ENCODE measurements at places on chromosomes 2 and 18. TPM values are rescaled to one million over a fixed set of nuclear protein-coding genes. Genes with fewer than 3 reads are reported as not detected.

The ERBB4 gene
- total RNA-seq = not detected

The PKDCC gene
- not detected for total RNA-seq

The UCN gene
- 5.4 TPM for total RNA-seq

The SLC4A5 gene
- 11.5 TPM for total RNA-seq

The RFTN2 gene
- total RNA-seq = not detected

The CDH19 gene
- not detected for total RNA-seq

The RSAD2 gene
- total RNA-seq = 4.9 TPM

The RIT2 gene
- total RNA-seq = not detected

The OTX1 gene
- not detected for total RNA-seq

The VWC2L gene
- not detected for total RNA-seq

The LONRF2 gene
- total RNA-seq = 0.03 TPM

The SPATS2L gene
- 6.6 TPM for total RNA-seq

The TPO gene
- total RNA-seq = not detected

The GLB1L gene
- 2.5 TPM for total RNA-seq

The CACNB4 gene
- total RNA-seq = 0.64 TPM

DNA sequence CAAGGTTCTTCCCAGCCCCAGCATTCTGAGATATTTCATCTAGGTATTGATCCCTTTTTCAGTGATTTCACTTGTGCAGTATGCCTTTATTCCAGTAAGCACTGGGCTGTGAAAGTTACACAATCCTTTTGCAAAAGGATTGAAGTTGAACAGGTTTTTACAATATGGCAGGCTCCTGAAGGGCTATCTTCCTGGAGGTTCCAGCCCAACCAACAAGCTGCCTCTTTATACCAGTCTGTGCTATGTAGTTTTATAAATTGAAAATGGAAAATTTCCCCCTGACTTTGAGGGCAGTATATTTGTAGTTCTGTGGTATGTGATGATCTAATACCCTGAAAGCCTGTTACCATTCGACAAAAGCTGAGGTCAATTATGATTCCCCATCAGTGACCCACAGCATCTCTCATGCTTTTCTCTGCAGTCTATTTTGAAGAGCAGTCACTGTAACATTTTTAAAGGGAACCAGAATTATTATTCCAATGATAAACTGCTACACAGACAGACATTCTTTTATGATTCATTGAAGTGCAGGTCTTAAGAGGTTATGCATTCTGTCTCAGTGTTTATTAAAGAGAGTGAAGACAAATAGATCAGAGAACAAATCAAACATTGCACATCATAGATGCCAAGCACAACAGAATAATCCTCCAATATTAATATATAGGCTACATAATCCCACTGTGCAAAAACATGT is 35.2 kb upstream of the STPG4 start:
- DNase-seq = no peak

DNA sequence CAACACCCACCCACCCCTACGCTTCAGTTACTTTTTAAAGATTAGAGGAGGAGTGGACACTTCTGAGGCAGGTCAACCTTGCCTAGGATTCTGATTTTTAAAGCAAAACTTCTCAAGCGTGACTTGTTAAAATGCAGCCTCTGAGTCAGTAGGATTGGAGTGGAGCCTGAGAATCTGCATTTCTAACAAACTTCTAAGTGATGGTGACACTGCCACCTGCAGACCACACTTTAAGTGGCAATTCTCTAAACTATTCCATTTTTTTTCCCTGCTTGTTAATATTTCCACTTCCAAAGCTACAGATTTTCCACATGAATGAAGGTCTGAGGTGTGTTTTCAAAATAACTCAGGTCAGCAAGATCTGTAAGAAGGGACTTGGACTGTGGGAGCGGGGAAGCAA is 171.1 kb upstream of the CCDC150 start:
- no peak for DNase-seq

GRCh38 chr2:40401896-40402295 is 50.0 kb downstream of the SLC8A1 start:
- no peak for DNase-seq

GRCh38 chr2:160784034-160784433 is 290.4 kb upstream of the RBMS1 start:
- no peak for DNase-seq

DNA sequence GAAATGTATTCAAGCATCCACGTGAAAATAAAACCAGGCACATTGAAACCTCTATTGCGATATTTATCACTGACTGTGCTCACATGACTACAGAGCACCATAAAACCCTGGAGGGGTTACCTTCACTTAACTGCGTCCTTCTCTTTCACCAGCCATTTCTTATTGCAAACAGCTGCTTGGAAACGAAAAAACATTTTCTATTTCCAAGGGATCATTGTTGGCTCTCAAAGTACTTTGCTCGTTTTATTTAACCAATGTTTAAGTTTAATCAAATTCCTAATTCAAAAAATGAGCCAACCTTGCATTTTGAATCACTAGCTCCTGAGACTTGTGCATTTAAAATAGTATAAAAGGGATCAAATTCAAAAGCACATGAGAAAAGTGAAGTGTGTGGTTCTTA is 134.4 kb downstream of the OSR1 start:
- DNase-seq = no peak

DNA sequence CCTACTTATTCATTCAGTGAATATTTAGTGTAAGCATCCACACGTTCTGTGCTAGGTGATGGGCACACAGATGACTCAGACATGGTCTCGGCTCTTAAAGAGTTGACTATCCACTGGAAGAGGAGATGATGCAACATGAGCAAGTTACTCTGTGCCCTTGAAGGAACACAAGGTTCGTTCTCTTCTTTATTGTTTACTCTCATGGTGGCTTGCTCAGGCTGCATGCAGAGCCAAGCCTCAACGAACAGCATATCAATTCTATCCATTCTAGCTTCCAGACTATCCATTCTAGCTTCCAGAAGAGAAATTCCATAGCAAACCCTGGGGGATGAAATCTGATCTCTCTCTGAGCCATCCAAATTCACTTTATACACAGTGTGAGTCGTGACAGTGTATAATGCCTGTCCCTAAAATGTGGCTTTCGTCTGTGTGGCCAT is 68.1 kb upstream of the CTAGE1 start:
- DNase-seq = no peak

DNA sequence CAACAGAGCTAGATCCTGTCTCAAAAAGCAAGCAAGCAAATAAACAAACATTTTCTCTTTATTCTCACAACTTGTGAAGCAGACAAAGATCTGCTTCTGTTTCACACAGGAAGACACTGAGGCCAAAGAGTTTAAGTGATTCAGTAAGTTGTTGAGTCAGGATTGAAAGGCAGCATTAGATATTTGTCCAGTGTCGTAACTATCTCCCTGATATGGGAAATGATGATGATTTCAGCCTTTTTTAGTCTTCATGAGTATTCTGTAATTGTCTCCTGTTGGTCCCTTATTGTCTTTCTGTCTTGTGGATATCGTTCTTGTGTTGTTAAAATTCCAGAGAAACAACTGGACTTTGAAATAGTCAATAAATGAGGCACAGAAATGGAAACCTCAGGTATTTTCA is 59.6 kb downstream of the GATA6 start:
- no peak for DNase-seq

GRCh38 chr2:26969077-26969844 is 1.2 kb upstream of the MAPRE3 start:
- DNase-seq = no peak

DNA sequence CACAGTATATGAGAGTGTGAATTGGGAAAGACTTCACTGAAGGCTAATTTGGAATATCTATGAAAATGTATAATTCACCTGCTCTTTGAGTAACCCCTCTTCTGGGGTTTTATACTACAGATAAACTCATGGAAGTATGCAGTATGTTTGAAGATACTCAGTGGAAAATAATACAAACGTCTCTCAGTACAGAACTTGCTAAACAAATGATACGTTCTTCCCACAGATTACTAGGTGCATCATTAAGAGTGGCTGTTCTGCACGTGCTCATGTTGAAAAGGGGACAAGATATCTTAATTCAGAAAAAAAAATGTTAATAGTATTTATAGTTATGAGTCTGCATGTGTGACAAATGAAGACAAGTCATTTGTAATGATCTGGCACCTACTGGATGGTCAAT is 70.2 kb upstream of the EPAS1 start:
- DNase-seq = no peak

DNA sequence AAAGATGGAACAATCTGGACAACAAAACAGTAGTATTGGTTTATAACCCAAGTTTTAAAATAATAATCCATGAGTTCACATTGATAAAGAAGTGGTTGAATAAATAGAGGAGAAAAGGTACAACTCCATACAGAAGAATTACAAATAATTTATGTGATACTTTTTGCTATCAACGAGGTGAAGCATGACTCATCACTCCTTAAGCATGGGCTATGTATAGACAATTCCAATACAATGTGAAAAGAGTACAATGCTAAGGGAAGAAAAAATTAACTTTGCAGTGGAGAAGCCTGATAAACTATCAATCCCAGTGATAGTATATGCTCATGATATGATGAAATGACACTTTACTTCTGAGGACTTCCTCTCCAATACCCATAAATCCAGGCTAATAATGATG is 312.9 kb downstream of the GULP1 start:
- DNase-seq = no peak

DNA sequence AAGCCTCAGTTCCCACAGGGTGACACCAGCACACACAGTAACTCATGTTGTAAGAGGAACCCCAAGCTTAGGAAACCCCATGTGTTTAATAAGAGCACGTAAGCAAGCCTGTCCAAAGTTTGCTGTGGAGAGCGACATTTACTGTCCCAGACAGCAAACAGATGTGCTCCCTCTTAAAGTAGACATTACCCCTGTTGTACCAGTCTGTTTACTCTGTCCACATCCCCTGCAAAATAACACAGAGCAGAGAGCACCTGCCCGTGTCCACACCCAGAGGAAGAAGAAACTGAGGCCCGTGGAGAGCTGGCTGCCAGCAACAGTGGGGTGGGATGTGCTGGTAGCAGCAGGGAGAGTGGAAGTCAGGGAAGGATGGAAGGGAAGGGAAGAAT is 243.5 kb downstream of the GBX2 start:
- no peak for DNase-seq

- DNase-seq = no peak
Observed at GRCh38 chr2:195683174-195683573, 26.1 kb downstream of the SLC39A10 start.

- DNase-seq = no peak
Observed at GRCh38 chr2:45177870-45178269, 168.6 kb upstream of the SIX2 start.

GRCh38 chr2:86768189-86768949 is 22.3 kb downstream of the CD8A start:
- DNase-seq = no peak

- no peak for DNase-seq
Observed at GRCh38 chr2:127932199-127932876, 46.6 kb upstream of the AMMECR1L start.

GRCh38 chr2:7207631-7208030 is 290.4 kb downstream of the RNF144A start:
- DNase-seq = no peak

GRCh38 chr2:159735648-159736047 is 23.3 kb downstream of the MARCHF7 start:
- no peak for DNase-seq

- no peak for DNase-seq
Observed at GRCh38 chr2:10410001-10410822, 37.9 kb downstream of the ODC1 start.

- no peak for DNase-seq
Observed at GRCh38 chr2:71696381-71696780, 243.0 kb downstream of the DYSF start.

- no peak for DNase-seq
Observed at GRCh38 chr18:48193521-48194492, 215.4 kb downstream of the ZBTB7C start.

DNA sequence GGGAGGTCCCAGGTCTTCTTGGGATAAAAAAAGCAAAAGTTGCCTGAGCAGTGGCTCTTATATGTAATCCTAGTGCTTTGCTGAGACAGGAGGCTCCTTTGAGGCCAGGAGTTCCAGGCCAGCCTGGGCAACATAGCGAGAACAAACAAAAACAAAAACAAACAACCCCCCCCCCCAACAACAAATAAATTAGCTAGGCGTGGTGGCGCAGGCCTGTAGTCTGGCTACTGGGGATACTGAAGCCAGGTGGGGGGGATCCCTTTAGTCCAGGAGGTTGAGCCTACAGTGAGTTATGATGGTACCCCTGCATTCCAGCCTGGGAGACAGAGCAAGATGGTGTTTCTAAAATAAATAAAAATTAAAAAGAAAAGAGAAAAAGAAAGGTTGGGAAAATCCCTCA is 5.4 kb downstream of the GAREM2 start:
- DNase-seq = no peak

DNA sequence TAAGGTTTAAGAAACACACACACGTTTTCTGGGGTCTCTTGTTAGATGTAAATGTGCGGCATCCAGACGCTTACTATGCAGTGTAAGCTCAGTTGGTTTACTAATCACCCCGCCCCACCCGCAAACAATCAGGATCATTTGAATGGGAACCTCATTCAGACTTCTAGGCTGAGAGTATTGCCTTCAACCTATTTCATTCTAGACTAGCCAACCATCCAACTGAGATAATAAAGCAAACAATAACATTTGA is 1.3 kb upstream of the FIGN start:
- no peak for DNase-seq

DNA sequence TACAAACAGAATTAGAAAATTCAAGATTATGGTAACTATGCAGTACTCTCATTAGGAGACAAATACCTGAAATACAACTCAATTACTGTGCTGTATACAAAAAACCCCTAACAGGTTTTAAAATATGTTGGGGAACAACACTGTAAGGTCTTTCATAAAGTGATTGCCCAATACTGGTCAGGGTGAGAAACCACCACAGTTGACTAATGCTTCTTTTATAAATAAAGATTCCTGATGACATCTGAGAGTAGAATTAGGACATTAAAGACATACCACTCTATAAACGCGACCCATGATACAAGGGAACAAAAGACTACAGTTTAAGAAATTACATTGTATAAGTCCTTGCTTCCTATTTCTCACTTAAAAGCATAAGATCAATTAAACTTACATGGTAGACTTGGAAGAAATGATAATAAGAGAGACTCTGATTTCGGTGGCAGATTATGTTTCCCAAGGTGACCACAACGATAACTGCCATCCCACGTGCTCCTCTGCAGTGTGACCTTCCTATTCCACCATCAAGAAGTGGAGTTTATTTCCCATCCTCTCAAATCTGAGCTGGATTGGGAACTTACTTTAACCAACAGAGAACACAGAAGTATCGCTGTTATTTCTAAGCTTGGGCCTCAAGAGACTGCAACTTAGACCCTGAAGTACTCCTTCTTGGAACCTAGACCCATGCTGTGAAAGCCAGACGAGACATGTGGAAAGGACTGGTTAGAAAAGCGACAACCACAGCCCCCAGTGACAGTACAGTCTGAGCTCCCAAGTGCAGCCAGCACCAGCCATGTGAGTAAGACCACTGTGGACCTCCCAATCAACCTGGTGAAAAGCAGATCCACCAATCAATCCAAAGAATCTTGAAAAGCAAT is 52.3 kb downstream of the ZNF521 start:
- DNase-seq = no peak

- DNase-seq = no peak
Observed at GRCh38 chr2:121731366-121731765, 5.3 kb downstream of the NIFK start.

All from CD4-positive, alpha-beta memory T cell (primary cell).